Activated CD4-positive, alpha-beta memory T cell treated with anti-CD3 and anti-CD28 coated beads, Interleukin-2, amount 10 ng/mL, durations not matched to agents 7 days and 5 days (primary cell): ENCODE measurements at places on chromosomes 7 and 10. TPM values are rescaled to one million over a fixed set of nuclear protein-coding genes. Genes with fewer than 3 reads are reported as not detected.

The GRID2IP gene
- 0.28 TPM for total RNA-seq

GRCh38 chr10:8221451-8221850 lies 167.0 kb downstream of the GATA3 start:
- DNase-seq = no peak

- DNase-seq = no peak
Observed at GRCh38 chr10:30488316-30488715, 54.3 kb downstream of the MAP3K8 start.

DNA sequence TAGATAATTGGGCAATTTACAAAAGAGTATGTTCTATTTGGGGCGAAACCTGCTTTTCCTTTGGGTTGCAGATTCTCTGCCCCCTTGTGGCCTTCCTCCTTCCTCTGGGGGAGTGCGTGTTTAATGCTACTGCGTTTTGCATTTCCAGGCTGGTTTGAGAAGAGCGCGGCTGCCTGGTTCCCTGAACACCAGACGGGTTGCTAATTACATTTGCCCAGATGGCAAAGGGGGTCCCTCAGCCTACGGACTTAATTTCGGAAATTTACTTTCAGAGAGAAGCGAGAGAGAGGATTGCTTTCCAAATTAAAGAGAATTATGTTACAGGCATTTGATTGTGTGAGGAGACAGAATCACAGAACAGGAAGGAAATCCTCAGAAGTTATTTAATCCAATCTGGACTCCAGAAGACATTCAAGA lies 91.9 kb upstream of the JAZF1 start:
- no peak for DNase-seq

- peak; percentile 93 for DNase-seq
Observed at GRCh38 chr10:101042667-101043362, 11.8 kb downstream of the SFXN3 start.

- DNase-seq = no peak
Observed at GRCh38 chr7:47355684-47356083, 226.2 kb downstream of the TNS3 start.

DNA sequence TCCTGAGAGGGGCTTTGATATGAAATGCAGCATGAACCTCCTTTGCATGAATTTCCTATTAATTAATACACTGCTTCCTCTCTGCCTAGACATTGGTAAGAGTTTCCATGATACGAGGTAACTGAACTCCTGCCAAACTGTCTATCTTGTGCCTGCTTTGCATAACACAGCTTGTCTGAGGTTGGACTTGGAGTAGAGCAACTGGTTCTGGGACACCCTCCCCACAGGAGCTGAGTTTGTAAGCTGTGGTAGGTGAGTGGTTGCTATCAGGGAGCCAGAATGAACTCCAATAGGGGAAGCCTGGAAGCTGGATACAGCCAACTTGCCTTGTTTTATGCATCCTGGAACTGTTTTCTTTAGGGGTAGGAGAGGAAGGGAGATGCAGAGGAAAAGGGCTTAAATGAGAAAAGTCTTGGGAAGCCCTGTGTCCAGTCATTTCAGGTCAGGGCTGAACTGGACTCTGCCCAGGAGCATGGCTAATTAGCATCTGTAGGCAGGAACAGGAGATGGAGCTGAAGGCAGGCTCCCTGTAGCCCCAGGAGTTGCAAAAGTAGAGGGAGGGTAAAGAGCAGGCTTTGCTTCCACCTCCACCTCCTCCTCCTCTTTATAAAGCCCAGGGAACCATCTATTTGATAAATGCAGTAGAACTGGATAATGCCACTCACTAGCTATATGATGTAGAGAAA lies 73.2 kb upstream of the GPR158 start:
- DNase-seq = no peak

The DMBT1 gene
- 0.05 TPM for total RNA-seq

GRCh38 chr10:61321041-61321857 lies 131.9 kb downstream of the TMEM26 start:
- no peak for DNase-seq

GRCh38 chr10:19745672-19746071 lies 70.6 kb upstream of the PLXDC2 start:
- no peak for DNase-seq

DNA sequence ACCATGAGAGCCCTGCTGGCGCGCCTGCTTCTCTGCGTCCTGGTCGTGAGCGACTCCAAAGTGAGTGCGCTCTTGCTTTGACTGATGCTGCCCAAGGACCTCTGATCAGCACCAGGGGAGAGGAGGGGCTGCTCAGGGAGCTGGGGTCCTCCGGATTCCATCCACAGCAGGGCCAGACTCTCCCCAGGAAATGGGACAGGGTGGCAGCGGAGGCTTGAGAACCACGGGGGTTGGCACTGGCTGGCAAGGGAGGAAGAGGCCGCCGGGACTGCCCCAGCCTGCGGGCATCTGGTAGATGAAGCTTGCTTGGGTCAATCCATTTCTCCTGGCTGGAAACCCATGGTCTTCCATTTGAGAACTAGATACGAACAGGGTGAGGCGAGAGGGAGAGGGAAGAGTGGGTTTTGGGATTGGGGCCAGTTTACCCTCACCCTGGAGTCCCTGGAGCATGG lies 647 bp downstream of the PLAU start:
- no peak for DNase-seq

DNA sequence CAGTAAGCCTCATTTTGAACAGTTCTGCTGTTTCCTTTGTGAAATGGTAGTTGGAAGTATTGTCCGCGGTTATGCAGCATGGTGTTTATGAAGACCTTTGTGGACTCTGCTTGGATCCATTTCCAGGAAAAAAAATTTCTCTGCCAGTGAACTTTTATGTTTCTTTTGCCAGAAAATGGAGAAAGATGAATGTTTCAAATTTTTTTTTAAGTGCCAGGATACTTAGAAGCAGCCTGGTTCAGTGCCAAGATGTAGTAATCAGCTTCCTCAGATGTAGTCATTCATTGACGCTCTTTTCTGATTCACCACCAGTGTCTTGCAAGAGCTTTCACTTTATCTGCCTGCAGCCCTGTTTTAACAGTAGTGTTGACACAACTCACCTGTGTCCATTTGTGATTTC lies 258.2 kb downstream of the SDK1 start:
- no peak for DNase-seq

DNA sequence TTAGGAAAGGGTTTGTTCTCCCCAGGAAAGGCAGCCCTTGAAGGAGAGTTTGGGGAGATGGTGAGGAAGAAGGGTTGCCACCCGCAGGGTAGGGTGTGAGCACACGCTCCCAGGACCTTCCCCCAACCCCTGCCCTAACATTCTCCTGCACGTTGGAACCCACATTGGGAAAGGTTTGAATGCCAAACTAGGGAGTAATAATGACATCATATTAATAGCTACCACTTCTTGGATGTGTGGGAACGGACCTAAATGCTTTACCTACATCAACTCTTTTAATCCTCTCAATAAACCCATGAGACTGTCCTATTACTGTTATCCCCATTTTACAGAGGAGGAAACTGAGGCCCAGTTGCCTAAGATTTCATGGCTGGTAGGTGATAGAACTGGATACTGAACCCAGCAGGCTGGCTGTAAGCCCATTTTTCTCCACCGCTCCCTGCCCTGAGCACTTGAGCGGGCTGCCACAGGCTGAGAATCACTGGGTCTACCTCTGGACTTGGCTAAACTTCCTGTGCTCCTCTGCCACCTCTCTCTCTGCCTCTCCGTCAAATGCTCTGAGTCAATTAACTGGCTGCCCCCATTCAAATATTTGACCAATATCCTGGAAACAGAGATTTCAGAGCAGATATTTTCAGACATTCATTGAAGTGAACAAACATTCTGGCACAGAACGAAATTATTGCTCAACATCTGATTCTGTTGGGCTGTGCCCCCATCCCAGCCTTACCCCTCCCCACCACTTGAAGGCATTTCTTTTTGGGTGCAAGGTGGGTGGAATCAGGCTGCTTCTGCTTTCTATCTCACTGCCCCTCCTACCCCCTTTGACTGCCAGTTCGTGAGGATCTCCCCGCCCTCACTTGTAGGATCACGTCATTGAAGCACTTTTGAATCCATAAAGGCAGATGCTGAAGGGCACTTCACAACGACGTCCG lies 129.7 kb downstream of the C10orf105 start:
- DNase-seq = no peak

DNA sequence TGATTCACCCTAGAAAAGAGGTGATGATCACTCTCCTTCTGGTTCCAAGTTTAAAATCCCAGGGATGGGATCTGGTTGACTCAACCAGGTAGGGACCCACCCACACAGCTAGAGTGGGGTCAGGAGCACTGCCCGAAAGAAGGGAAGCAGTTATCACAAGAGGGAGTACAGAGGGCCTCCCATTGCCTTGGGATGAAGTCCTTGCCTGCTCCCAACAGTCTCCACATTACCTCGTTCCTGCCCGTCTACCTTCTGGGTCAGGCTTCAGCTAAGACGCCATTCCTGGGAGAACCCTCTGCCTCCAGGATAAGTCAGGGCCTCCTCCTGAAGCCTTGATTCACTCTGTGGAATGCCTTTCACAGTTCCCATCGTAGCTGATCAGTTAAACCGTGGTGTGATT lies 23.8 kb downstream of the ZMIZ2 start:
- DNase-seq = no peak

DNA sequence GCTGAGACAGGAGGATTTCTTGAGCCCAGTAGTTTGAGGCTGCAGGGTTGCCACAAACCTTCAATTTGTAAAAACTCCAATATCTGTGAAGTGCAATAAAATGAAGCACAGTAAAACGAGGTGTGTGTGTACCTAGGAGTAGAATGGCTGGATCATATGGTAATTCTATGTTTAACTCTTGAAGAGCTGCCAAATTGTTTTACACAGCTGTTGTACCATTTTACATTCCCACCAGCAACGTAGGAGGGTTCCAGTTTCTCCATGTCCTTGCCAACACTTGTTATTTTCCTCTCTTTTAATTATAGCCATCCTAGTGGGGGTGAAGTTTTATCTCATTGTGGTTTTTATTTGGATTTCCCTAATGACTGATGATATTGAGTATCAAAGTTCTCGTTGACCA lies 16.2 kb downstream of the PLEKHA1 start:
- DNase-seq = no peak

- DNase-seq = no peak
Observed at GRCh38 chr10:84783386-84783785, 455.0 kb downstream of the CCSER2 start.

- no peak for DNase-seq
Observed at GRCh38 chr10:58967551-58968388, 208.7 kb upstream of the PHYHIPL start.

- no peak for DNase-seq
Observed at GRCh38 chr7:11642276-11642675, 189.7 kb downstream of the THSD7A start.

The FXYD4 gene
- not detected for total RNA-seq

GRCh38 chr7:125033506-125033905 lies 103.9 kb upstream of the POT1 start:
- DNase-seq = no peak

DNA sequence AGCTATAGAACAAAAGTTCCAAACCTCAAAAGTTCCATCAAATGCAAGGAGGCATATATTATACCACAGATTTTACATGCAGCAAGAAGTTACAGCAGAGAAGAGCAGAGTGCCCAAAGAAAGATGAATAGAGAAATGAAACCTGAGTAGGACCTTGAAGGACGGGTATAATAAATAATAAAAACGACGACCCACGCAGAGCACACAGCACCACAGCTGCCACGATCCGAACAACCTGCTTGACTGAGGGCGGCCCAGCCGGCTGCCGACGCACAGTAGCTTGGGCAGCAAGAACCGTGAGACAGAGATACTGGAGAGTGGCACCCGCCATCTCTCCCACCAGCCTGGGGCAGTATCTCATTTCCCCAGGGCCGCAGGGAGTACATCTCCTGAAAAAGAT lies 79.0 kb downstream of the HIPK2 start:
- no peak for DNase-seq

- DNase-seq = no peak
Observed at GRCh38 chr10:70034232-70034631, 18.4 kb upstream of the MACROH2A2 start.

DNA sequence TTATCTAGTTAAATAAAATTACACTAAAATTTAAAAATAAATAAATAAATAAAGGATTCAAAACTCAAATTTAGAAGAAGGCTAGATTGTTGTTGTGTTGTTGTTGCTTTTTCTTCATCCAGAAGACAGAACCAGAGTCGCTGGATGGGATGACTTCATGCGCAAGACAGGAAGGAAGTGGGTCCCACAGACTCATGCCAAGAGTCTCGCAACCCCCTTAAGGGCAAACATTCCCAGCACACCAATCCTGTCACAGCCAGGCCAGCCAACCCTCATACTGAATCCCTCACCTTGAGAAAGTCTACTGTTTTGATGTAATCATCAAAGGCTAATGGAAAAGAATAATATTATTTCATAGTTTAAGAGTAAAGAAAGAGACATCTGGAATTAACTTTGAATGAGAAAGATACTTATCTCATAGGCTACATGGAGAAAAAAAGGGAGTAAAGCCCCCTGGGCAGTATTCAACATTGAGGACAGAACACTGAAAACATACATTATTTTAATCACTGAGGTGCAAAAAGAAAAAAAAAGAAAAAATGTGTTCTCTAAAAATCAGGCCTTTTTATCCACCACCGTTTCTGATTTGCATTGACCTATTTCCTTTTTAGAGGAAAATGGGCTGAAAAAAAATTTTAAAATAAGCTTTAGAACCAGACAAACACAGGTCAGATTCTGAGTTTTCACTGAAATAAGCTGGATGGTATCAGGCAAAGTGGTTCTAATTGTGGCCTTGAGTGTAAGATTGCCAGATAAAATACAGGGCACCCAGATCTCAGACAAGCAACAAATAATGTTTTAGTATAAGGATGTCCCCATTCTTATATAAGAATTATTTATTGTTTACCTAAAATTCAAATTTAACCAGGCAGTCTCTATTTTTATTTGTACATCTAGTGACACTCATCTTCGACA lies 826.5 kb downstream of the TNS3 start:
- no peak for DNase-seq
